ENCODE measurements at places on chromosomes 6 and 20.

DNA sequence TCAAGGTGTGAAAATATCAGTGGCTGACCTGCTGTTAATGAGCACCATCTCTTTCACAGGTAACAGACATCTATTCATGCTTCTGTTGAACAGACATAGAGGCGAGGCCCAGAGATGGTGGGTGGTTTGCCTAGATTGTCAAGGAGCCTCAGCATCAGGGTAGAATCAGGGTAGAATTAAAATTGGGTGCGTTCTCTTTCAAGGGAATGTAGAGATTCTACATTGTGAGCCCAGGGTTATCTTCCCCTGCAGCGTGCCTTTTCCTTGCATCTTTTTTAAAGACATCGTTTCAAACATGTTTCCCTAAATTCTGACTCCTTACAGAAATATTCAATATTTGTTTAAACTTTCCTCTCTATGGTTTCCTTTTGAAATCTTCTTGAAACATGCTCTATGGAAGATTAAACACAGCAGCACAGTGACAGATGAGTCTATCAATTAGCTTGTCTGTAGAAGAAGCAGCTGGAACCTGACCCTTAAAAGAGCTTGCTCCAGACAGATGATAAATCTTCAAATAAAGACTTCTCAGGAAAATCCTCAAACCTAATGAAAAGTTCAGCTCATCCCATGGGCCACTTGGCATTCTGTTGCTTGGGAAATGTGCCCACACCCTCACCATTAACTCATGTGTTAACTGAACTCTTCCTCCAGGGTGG lies 119.8 kb downstream of the IPCEF1 start:
- DNase-seq, result no peak

DNA sequence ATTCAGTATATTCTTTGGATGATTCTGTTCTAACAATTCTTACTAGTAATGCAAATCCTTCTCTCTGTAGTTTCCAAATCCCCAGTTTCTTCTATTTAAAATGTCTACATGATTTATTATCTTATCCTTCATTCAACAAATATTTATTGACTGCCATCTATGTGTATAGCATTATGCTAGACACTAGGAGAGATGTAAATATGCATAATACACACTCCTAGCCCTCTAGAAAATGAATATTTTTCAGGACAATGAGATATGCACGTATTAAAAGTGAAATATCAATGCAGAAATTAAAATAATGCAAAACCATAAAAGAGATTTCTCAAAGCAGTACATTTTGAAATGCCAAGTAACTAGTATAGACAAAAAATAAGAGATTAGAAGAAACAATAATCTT lies 293.5 kb upstream of the CNR1 start:
- no peak for DNase-seq

DNA sequence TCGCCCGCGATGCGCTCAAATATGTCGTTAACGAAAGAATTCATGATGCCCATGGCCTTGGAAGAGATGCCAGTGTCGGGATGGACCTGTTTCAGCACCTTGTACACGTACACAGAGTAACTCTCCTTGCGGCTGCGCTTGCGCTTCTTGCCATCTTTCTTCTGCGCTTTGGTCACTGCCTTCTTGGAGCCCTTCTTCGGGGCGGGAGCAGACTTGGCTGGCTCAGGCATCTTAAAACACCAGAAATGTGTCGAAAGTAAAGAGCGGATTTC lies 36.4 kb downstream of the HFE start:
- no peak for DNase-seq

DNA sequence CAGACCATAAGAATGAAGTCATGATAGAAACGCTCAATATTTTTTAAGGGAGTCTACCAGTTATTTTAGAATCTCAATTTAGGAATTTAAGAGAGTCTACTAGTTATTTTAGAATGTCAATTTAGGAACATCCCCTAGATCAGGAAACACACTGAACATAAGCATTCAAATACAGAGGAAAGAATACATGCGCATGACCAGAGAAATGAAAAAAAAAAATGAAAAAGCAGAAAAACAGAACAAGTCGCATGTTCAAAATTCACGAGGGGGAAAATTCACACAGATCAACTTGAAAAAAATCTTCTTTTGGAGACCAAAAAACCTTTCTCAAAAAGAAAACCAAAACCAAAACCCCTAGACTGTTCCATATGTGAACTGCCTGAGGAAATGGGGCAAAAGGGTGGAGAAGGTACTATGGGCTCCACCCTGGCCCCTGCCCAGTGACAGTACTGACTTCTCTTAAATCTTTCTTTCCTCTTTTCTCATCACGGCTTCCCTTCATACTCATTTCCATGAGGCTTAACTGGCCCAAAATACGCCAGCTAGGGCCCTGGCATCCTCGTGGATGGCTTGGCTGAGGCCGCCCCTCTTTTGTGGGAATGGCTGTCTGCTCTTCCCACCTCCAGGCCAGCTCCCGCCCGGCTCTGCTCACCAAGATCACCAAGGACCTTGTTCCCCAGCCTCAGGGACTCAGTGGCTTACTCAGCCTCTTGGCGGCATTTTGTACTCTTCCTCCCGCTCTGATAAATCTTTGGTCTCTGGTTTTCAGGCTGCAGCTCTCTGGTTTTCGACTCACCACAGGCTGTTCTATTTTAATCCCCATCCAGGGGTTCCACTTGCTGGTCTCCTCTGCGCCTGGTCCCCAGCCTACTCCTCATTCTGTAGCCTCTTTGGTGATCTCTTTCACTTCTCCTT lies 11.2 kb downstream of the ZBTB2 start:
- no peak for DNase-seq

- DNase-seq, result no peak
These were observed 28.1 kb upstream of the ADTRP start for GRCh38 chr6:11806561-11807317.

DNA sequence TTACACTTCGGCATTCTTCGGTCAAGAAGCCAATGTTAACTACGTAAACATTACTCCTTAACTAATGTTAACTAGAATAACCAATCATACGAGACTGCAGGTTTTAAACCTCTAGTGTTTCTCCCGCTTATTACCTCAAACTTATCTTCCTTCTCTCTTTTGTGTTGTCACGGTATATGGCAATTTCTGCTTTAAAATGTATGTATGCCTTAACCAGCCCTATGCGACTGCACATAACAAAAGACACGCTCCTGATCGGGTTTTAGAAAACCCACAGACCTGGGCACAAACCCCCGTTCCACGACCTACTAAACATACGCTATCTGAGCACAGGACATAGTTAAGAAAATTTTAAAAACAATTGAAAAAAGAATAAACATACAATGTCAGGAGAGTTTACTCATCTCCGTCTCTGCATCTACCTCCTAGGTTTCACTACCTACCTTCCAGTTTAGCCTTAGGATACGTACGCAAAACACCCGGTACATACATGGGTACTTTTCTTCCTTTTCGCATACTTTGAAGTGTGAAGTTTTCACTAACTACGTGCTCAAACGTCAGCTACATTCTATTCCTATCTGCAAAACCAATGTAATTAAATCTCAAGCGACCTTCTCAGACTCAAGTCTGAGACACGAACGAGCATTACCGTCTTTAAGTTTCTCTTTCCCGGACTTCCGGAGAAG lies 1.1 kb downstream of the CD164 start:
- peak; percentile 61 for DNase-seq

DNA sequence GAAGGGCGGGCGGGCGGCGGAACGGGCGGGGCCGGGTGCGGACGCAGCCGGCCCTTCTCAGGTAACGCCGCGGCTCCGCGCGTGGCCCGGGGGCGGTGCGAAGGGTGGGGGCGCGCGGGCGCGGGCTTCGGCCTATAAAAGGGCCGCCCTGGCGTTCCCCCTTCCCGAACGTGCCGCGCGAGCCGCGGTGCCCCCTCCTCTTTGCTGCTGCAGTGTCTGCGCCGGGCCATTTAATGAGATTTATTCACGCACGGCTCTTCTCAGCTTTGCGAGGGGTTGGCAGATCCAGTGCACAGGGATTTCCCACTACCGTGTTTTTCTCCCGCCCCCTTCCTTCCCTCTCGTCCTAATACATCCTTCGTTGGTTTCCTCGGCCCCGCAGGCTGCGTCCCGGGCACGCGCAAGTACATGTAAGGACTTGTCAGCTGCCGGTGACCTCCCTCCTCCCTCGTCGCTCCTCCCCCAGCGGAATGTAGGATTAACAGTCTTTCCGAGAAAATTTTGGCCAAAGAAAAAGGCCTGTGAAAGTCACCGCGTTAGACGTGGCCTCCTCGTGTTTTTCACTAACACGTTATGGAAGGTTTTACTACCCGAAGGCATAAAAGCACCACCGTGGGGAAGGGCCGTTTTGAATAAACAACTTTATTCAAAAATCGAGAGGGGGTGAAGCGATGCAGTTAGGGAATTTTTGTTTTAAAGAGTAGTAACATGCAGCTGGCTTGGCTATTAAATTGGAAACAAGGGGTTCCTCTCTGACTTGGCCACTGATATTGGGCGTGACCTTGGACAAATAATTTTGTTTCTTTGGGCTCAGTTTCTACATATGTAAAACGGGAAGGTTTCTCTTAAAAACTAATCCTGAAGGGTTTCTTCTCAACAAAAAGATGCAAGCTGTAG lies 966 bp upstream of the REV3L start:
- DNase-seq, result peak; percentile 95

DNA sequence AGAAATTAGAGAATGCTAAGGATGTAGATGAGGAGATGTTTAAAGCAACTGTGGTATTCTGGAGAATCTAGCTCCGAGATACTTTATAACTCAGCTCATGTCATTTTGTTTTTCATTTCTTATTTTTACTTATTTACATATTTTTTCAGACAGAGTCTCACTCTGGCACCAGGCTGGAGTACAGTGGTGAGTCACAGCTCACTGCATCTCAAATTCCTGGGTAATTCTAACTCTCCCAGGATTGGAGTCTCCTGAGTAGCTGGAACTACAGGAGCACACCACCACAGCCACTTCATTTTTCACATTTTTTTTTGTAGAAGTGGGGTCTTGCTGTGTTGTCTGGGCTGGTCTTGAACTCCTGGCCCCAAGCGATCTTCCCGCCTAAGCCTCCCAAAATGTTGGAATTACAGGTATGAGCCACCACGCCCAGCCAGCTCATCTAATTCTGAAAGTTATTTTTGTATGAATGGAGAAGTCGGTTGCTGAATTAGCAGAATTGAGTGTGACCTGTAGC lies 94.3 kb upstream of the FAM8A1 start:
- DNase-seq, result no peak

GRCh38 chr6:105545228-105545920 lies 142.5 kb upstream of the PREP start:
- no peak for DNase-seq

DNA sequence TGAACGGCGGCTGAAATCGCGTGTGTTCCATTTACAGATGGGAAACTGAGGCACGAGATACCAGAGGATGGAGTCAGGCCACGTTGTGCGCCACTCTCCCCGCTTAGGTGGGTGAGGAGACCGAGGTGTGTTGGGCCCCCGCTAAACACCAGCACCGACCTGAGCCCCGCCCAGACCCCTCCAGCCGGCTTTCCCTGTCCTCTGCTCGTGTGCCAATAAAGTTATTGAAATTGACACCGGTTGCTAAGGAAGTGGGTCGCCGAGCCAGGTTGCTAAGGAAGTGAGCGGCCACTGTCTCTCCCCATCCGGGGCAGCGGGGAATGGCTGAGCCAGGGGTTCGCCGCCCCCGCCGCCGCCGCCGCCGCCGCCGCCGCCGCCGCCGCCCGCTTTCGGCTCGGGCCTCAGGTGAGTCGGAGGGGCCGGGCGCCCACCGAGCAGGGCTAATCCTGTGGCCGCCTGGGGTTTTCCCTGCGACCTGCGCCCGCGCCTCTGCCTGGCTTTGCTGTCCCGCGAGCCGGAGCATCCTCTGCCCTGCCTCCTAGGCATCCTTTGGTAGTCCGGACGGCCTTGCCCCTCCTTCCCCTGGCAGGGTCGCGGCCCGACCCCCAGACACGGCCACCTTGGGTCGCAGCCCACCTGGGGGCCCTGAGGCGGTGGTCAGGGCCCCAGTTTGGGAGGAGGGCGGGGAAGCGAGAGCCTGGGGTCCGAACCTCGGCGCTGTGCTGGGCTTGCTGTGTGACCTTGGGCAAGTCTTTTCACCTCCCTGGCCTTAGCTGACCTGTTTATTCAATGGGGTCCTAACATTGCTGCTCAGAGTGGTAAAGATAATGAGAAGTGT lies at the start of gene KIF3B:
Gene KIF3B (plus strand): TSS at position 291 of the 838 bp plus-strand sequence. CDS start 32,127 bp downstream, outside the sequence.
- peak; percentile 98 for DNase-seq
